ENCODE measurements at places on chromosomes 16 and 17.

DNA sequence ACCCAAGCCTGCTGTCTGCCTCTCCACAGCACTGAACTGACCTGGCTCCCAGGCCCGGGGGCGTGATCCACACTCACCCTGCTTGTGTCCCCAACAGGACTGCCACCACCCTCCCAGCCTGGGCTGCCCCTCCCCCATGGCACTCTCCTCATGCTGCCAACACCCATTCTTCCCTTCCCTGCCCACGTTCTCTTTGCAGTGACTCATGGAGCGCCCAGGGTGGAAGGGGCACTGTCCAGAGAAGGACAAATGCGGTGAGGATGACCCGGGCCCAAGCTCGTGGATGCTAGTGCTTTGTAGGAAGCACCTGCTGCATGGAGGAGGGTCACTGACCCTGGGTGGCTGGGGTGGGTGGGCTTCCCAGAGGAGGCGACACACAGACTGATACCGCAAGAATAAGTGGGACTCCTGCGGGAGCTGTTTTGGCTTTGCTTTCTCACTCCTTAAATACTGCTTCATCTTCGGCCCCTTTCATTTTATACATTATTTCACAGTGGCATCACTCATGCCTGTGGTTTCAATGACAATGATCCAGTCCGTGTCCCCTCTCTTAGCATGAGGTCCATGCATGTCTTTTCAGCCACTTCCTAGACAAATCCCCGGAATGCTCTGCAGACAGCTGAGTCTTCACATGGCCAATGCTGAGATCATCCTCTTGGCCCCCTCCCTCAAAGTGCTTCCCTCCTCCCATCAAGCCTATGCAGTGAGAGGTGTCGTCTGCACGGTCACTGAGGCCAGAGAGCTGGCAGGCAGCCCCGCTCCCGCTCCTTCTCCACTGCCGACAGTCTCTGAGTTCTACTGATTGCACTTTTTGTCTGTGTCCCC, 17.6 kb downstream of the CDK5R1 start:
- DNase-seq: no peak

DNA sequence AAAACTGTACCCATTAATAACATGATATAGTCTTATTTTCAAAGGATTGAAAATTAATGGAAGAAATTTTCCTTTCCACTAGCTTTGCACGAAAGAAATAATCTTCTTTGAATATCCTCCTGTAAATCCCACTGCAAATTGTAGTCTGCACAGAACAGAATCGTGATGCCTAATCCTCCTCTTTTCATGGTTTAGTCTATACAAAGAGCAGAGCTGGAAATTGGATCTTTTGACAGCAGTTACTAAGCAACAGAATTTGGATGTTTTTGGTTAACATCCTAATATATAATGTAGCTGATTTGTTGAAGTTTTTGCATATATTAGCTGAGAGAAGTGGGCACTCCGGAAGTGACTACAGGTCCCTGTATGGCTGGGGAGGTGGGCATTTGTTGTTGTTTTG, 98.6 kb downstream of the WNT3 start:
- DNase-seq: no peak

- DNase-seq: no peak
Observed at GRCh38 chr17:73343168-73343634, 31.4 kb upstream of the CDC42EP4 start.

DNA sequence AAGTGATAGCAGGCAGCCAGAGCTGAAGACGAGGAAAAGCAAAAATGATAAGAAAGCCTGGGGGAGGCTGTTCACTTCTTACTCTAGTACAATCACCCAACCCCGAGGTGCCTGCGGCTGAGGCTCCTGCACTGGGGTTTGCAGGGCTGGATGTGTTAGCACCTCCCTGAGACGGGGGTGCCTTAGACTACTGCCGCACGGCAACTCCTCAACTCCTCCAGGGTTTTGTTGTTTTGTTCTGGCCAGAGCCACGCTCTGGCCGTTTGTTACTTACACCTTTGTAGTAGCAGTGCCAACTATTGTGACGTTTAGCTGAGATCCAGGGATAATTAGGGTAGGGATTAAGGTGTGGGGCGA, 51.5 kb downstream of the LDHD start:
- no peak for DNase-seq

DNA sequence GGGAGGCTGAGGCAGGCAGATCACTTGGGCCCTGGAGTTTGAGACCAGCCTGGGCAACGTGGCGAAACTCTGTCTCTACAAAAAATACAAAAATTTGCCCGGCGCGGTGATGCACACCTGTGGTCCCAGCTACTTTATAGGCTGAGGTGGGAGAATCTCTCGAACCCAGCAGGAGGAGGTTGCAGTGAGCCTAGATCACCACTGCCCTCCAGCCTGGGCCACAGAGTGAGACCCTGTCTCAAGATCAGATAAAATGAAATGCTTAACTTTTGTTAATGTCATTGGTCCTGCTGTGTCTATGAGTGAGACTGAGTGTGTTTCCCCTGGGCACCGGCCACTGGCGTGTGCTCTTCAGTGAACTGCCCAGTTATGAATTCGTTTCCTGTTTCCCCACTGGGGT, 10.5 kb downstream of the FAM234A start:
- no peak for DNase-seq

- DNase-seq: no peak
Observed at GRCh38 chr17:69466451-69466850, 52.0 kb downstream of the MAP2K6 start.

- DNase-seq: no peak
Observed at GRCh38 chr16:85601272-85601639, 11.9 kb upstream of the GSE1 start.
